ENCODE measurements at places on chromosomes 2 and 18. TPM values are rescaled to one million over a fixed set of nuclear protein-coding genes. Genes with fewer than 3 reads are reported as not detected.
A peak's percentile ranks its signal among the peaks of the same experiment; 100 is the strongest.

DNA sequence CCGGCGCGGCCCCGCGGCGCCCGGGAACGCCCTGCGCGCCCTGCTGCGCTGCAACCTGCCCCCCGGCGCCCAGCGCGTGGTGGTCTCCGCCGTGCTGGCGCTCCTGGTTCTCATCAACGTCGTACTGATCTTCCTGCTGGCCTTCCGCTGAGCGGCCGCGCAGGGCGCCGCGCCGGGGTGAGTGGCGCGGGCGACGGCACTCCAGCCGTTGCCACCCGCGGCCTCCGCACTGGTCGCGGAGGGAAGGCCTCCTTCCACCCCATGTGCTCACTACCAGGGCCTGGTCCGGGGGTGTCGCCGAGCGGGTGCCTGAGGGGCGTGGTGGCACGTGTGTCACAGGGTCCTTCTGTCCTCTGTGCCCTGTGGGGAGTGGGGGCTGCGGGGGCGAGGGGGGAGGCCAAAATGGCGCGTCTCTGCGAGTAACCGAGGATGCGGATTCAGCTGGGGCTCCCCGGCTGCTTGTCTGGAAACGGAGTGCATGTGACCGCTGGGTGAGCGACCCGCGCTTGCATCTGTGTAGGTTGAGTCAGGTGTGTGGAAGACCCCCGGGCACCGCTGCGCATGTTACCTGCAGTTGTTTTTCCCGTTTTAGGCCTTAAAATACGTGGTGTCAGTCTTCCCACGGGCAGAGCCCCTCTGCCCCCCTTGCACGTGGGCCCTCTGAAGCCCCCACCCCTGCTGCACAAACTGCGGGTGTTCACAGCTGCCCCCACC is 58.0 kb downstream of the FAM168B start:
- DNase-seq: no peak

DNA sequence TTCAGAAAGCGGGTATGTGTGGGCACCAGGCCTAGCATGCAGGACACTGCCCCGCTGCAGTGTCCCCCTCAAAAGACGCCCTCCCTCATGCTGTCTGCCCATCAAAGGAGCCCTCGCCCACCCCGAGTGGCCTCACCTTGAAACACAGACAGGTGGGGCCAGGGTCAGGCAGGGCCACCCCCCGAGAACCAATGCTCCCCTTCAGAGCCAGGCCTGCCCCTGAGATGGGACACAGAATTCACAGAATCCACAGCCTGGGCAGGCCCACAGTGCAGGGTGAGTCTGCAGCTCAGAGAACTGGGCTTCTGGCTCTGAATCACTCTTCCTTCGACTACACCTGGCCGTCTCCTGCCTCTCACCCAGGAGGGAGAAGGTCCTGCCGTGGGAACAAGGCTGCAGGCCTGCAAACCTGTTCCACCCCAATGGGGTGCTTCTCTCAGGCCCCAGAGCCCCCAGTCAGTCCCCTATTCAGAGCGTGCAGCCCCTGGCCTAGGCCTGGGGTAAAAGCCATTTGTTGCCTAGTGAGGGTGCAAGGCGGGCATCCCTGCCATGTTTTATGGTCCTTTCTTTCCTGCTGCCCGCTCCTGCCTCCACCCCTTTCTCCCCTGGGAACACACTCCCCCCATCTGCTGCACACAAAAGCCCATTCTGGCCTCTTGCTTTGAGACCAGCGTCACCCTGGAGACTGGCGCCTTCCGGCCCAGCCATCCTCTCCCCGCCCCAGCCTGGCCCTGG is 11.3 kb upstream of the ARHGEF4 start:
- no peak for DNase-seq

C2orf80 gene
- not detected for total RNA-seq

GRCh38 chr2:213162516-213163118 is 11.2 kb upstream of the IKZF2 start:
- DNase-seq: no peak

IFT172 gene
- total RNA-seq: 9.1 TPM

GRCh38 chr2:180979749-180980105 is 678 bp upstream of the UBE2E3 start:
- DNase-seq: no peak

DNA sequence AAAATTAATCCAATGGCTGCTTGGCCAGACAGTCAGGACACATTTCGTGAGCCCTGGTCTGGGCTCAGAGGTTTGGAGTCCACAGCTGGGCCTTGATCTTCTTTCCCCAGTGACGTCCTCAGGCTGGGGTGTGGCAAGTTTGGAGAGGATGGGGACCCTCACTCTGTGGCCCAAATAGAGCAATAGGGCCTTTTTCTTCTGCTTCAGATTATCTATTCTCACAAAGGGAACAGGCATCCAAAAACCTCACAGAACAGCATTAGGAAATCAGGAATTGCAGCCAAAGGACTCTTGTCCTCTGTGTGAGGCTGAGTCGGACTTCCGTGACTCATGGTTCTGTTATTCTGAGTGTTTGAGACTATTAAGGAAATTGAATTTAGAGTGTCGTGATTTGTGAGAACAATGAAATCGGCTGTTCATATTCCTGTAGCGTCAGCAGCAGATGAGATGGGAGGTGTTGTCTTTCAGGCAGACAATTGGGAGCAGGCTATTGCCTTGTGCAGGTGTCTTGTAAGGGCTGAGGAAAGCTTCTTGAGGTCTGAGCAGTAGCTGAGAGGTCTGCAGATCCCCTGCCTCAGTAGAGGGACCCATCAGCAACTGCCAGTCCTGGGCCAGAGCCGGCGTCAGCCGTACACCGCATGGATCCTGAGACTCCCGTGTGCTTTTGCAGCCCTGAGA is 113.8 kb downstream of the SH3RF3 start:
- DNase-seq: peak; percentile 96

TRIM43 gene
- not detected for total RNA-seq

RBKS gene
- 0.71 TPM for total RNA-seq

- DNase-seq: peak; percentile 33
Measured at GRCh38 chr2:183951630-183952029, 646.7 kb upstream of the ZNF804A start.

DNA sequence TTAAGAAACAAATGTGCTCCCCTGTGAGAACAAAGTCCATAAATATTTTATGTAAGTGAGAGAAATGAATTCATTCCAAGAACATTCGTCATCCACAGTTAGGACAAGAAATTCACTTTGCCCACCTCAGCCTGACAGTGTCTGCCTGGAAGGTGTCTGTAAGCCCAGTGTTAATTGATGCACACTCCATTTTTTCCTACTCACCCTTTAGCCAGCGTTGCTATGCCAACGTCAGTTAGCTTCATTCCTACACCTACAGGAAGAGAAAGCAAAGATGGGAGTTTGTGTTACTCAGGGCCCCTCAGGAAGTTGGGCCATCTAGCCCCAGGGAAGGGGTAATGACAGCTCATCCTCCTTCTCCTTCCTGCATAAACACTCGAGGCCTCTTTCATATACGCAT is 131.0 kb downstream of the ALPK2 start:
- peak; percentile 67 for DNase-seq

GRCh38 chr2:23157812-23158211 is 227.2 kb upstream of the KLHL29 start:
- no peak for DNase-seq

- DNase-seq: no peak
Measured at GRCh38 chr2:239678666-239679296, 278.0 kb upstream of the HDAC4 start.

DNA sequence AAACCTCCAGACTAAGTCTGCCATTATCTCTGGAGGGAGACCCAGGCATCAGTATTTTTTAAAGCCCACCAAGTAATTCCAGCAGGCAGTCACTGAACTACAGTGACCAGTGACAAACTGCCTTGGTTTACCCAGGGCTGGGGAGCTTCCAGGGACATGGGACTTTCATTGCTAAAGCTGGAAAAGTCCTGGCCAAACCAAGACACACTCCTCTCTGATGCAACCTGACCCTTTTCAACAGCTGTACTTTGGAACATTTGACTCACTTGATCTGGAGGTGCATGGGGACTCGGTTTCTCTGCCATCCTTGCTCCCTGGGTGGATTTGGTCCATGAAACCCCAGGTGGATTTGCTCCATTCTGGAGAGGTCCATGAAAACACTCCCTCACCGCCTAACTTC is 7.0 kb downstream of the MRO start:
- no peak for DNase-seq

GRCh38 chr2:4873876-4874593 is 818.1 kb upstream of the SOX11 start:
- DNase-seq: no peak

DNA sequence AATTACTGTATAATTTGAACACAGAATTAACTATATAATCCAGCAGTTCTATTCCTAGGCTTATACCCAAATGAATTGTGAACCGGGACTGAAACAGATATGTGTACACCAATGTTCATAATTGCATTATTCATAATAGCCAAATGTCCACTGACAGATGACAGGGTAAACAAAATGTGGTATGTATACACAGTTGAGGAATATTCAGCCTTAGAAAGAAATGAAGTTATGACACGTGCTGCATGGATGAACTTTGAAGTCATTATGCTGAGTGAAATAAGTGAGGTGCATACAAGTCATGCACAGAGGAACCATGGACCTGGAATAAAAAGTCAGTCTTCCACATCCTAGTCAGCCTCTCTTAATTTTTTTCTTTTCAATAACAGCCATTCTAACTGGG is 91.9 kb downstream of the SH3RF3 start:
- no peak for DNase-seq

- DNase-seq: peak; percentile 60
Measured at GRCh38 chr2:224220586-224221255, 181.2 kb downstream of the FAM124B start.

GRCh38 chr2:231191896-231192872 is 6.2 kb upstream of the ARMC9 start:
- peak; percentile 44 for DNase-seq

SP110 gene
- total RNA-seq: 12.4 TPM

GRCh38 chr2:54466870-54467269 is 10.7 kb downstream of the SPTBN1 start:
- DNase-seq: no peak

DNA sequence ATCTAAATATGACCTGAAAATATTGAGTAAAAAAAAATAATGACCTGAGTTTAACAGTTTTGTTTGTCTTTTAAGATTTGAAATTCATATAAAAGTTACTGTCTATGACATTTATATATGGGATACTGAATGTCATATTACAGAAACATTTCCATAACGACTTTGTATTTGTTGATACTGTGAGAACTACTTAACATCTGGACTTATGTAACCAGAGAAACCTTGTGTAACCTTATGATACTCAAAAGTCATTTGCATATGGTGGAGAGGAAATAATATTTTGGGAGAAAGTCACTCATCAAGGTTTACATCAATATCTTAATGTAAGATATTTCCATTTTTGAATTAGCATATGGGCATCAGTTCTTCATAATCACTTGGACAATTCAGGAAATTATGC is 12.6 kb downstream of the MFSD6 start:
- no peak for DNase-seq

GRCh38 chr2:109720380-109721106 is 73.6 kb upstream of the RGPD5 start:
- no peak for DNase-seq

PROKR1 gene
- total RNA-seq: not detected

DNA sequence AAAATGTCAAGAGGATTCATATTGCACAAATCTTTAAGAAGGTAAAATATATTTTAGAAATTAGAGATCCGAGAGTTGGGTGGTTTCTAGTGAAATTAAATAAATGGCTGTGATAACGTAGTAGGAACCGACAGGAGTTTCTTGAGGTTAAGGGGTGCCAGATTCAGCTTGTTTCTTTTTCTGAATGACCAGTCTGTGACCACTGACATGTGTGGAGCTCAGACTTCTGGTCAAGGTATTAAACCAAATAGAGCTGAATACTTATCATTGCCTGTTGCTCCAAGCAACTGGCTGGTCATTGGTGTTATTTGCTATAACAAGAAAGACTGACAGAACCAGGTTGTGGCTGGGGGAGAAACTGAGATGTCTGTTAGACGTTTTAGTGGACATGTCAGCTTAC is 408.2 kb upstream of the HS6ST1 start:
- DNase-seq: no peak

DNA sequence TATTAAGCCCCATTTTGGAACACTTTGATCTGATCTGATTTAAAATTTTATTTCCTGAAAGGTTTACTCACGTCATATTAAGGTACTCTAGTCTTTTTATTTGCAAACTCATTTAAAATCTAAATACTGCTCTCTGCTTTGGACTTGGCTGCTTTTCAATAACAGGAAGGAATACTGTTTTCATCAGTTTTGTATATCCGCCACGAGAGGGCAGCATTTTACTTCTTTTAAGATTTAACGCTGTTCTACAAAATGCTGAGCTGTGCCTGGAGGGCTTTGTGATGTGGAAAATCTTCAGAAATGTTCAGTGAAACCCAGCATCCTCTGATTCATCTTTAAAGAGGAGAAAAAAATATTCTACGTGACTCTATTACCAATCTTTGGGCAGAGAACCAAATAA is 37.5 kb upstream of the SLC38A11 start:
- peak; percentile 77 for DNase-seq

DNA sequence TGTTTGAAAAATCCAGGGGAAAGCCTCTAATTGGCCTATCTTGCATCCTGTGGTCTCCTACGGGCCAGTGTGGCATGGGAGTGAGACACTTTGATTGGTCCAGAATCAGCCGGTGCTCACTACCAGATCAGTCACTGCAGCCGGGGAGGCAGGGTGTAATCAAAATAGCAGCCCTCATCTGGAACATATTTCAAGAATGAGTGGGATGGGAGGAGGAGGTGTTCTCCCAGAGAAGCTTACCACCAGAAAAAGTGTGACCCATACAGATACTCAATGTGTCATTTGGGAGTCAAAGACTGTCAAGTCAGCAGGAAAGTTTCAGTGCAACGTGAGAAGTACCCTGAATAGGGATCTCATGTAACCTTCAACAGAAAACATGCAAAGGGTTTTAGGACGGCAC is 393.9 kb upstream of the SLC14A2 start:
- DNase-seq: peak; percentile 77

GRCh38 chr18:11857177-11857887 is 6.1 kb downstream of the CHMP1B start:
- DNase-seq: peak; percentile 99

DNA sequence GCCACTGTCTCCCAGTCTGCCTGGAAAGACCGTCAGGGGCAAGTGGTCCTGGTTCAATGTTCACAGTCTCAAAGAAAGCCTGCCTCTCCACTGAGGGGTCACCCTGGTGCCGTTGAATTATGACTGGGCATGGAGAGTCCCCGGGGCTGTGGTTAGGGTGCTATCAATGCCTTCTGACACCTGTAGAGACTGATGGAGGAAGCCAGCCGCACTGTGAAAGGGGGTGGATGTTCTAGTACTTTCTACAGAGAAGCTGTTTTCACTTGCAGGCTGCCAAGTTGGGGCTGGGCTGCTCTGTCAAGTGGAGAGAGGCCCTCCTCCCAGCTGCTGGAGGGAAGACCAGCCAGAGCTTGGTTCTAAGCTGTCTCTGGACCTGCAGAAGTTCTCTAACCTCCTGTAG is 80.5 kb downstream of the BCL2L11 start:
- no peak for DNase-seq

Data from HT1080 (cell line).